NCI-H1436 treated with DMSO at 0.1 percent for 48 hours (cell line): ENCODE measurements at places on chromosomes 7 and 10.

- DNase-seq = no peak
Measured at GRCh38 chr7:120181499-120181898, 91.5 kb upstream of the KCND2 start.

- no peak for DNase-seq
Measured at GRCh38 chr7:93030605-93031225, 87.1 kb downstream of the SAMD9 start.

- no peak for DNase-seq
Measured at GRCh38 chr10:79068203-79068561, 584 bp upstream of the ZMIZ1 start.

- no peak for DNase-seq
Measured at GRCh38 chr7:155203059-155203881, 94.4 kb upstream of the INSIG1 start.

DNA sequence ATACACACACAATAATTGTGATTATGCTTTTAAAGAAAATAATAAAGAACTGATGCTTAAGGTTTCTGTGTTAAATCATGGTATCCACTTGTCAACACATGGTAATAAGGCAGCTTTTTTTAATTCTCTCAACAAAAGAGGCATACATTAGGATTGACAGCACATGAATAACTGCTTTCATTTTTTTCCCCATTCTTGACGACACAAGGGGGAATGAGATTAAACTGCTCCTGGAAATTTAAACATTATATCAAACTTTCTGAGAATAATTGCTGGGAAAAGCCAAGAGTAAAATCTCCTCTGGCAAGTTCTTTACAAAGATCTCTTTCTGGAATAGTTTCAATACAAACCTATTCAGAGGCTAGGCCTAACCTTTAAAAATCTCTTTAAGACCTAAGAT is 99.0 kb upstream of the GPR22 start:
- no peak for DNase-seq

DNA sequence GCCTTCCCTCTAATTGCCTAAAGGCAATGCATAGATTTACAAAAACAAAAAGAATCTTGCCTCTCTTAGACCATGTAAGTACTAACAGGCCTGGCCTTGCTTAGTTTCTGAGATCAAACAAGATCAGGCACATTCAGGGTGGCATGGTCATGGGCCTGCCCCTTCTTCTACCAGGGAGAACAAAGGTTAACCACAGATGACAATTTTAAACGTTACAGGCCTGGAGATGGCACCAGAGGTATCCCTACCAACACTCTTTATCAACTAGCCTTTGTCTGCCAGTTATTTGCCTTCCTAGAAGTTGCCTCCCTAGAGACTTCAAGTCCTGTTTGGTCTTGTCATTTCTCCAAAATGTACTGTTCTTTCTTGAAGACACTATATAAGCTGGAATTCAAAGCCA is 252.6 kb downstream of the DOCK4 start:
- DNase-seq = no peak

GRCh38 chr10:31709476-31709875 is 219.2 kb downstream of the ARHGAP12 start:
- DNase-seq = no peak

DNA sequence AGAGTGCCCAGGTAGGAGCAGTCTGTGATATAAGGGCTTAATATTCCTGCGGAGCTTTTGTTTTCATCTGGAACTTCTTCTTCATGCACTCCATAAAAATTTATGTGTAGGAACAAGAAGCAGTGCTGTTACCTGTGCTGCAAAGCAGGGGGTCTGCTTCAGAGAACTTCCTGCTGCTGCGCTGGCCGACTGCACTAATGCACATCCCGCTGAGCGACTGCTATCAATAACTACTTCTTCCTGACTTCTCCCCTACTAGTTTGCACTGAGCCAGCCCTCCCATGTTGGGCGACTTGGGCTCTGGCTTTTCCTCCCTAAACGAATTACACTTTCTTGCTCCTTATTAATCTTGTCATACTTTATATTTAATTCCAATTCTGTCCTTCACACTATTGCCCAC is 150.3 kb downstream of the NEBL start:
- DNase-seq = no peak

DNA sequence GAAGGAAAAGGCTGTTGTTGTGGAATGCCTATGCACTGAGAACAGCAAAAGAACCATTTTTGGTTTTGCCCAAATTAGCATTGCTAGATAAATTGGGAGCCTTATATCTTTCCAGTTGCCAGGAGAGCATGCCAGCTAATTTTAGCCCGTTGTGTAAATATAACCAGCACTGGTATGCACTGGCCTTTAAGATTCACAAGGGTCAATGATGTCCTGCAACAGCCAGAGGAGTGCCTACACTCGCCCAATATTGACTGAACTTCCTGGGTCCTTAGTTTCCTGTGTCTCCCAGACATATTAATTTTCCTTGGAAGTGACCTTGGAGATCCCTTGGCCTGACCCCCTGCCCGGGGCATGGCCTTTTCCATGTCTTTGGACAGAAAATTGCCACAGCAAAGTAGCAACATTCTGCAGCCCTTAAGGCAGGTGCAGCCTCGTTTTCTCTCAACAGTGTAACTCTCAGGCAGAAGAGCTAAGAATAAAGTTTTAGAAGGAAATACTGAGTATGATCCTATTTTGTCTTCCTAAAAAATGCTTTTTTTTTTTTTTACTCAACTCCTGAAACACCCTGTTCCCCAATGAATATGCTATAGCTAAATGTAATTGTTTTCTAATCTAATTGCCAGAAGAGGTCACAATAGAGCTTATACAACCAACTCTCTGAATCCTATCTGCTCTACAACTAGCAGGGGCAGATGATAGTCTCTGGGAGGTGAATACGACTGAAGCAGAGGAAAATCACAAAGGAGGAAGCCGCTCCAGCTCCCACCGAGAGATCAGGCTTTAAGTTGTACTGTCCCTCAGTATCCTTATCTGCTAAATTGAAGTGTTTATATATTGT is 131.9 kb upstream of the PCGF5 start:
- no peak for DNase-seq

- no peak for DNase-seq
Measured at GRCh38 chr10:2993636-2994035, 73.7 kb upstream of the PFKP start.

GRCh38 chr7:27606270-27607209 is 56.1 kb downstream of the HIBADH start:
- DNase-seq = no peak

DNA sequence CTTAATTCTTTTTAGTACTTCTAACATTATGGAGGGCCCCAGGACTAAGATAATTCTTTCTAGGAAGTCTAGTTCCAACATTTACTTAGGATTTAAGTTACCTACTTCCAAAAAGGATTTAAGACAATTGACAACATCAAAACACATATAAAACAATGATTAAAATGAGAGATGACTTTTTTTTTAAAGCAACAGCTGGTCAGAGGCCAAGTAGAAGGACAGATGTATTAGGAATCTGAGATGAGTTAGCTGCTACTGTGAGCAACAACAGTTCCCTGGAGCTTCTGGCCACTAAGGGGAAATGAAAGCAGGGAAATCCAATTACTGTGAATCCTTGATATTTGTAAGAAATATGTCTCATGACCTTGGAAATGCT is 222.3 kb downstream of the PHTF2 start:
- DNase-seq = no peak

- DNase-seq = no peak
Measured at GRCh38 chr10:50431791-50432190, 180.5 kb upstream of the ASAH2 start.

GRCh38 chr7:110418659-110419280 is 672.2 kb upstream of the LRRN3 start:
- DNase-seq = no peak

GRCh38 chr7:85600395-85600794 is 413.5 kb upstream of the SEMA3D start:
- DNase-seq = no peak

GRCh38 chr7:142880876-142881505 is 4.6 kb downstream of the TRPV6 start:
- DNase-seq = no peak

GRCh38 chr7:134366481-134366880 is 49.8 kb upstream of the SLC35B4 start:
- no peak for DNase-seq

DNA sequence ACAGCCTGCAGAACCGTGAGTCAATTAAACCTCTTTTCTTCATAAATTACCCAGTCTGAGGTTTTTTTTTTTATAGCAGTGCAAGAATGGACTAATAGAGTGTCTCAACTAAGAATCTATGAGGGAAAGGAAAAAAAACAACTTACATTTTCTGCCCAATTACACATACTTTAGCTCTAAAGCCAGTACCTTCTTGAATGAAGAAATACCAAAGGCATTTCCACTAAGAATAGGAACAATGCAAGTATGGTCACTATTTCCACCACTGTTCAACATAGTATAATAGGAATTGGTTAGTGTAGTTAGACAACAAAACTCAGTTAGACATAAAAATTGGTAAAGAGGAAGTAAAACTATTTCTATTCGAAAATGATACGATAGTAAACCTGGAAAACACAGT is 37.6 kb downstream of the MICU1 start:
- DNase-seq = no peak

DNA sequence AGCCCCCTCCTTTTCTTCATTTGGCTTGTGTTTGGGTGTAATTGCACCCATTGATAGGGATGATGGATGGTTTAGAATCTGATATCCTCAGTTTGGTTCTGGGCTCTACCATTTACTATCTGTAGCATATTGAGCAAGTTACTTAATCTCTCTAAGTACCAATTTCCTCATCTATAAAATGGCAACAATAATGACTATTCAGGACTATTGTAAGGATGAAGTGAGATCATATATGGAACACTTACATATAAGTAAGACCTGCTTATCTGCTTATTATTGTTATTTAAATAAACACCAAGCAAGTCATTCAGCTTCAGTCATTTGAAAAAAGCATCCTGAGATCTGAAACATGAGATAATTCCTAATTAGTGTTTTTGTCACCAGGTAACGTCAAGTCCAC is 127.0 kb downstream of the SEC23IP start:
- peak; percentile 32 for DNase-seq

DNA sequence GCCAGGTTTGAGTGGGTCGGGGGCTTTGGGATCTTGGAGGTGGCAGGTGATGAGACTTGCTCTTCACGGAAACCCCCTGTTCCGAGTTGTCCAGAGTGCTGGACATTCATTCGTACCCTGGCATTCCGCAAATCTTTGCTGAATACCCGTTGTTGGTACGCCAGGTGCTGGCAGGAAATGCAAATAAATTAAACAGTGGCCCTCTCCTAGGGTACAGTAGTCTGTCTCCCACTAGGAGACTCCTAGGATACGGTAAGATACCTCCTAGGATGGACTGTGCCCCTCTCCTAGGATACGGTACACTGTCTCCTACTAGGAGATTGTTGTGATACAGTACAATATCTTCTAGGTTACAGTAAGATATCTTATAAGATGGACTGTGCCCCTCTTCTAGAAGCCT is 544 bp downstream of the SEC23IP start:
- DNase-seq = no peak

- no peak for DNase-seq
Measured at GRCh38 chr10:90935581-90936275, 14.8 kb upstream of the ANKRD1 start.

DNA sequence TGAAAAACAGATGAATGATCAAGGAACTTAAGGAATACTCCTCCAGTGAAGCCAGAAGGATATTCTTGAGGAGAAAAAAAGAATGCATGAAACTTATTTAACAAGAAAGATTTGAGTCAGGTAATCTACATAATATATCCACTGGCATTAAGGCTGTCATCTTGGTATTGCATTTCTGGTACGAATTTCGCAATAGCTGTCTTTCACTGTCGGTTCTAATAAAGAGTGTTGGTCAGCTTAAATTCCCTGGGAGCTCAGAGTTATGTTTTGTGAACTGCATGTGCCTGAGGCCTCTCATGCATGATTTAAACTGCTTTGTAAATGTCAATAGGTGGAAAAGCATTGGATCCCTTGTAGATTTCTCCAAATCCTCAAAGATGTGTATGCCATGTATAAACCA is 565.3 kb upstream of the GALNT17 start:
- no peak for DNase-seq

DNA sequence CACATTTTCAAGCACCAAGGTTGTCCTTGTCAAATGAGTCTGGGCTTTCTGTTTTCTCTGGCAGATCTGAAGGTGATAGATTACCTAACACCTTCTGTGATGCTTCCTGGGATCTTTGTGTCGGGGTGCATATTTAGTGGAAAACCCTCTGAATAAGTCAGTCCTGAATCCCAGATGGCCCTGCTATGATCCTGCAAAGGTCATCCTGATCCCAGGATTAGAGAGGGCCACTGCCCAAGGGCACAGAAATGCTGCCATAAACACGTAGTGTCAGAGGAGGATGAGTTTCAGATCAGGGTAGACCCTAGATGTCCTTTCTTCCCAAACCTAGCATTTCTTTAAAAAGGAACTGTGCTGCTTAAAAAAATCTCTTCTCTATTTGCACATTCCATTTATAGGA is 19.0 kb downstream of the AGR2 start:
- DNase-seq = no peak

- no peak for DNase-seq
Measured at GRCh38 chr7:41877118-41877517, 174.2 kb upstream of the INHBA start.

DNA sequence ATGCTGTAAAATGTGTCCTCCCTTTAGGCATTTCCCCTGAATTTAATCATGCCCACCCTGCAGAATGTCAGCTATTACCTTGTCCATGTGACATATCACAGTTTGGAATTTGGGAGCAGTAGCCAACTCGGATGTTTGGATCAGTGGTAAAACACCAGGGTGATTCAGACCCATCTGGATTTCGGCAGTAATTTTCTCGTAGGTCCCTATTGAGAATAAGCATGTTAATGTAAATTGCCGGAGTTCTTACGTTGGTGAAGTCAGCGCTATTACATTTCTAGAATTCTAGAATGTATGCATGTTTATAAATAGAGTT is 44.1 kb downstream of the HGF start:
- DNase-seq = no peak

DNA sequence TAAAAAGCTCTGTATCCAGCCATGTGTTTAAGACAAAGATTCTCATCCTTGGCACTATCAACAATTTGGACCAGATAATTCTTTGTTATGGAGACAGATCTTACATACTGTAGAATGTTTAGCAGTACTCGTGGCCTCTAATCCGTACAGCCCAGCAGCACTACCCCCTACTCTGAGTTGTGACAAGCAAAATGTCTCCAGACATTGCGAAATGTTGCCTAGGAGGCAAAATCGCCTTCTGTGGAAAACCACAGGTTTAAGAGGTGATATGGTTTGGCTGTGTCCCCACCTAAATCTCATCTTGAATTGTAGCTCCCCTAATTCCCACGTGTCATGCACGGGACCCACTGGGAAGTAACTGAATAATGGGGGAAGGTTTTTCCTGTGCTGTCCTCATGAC is 186.7 kb downstream of the CHCHD3 start:
- DNase-seq = no peak

DNA sequence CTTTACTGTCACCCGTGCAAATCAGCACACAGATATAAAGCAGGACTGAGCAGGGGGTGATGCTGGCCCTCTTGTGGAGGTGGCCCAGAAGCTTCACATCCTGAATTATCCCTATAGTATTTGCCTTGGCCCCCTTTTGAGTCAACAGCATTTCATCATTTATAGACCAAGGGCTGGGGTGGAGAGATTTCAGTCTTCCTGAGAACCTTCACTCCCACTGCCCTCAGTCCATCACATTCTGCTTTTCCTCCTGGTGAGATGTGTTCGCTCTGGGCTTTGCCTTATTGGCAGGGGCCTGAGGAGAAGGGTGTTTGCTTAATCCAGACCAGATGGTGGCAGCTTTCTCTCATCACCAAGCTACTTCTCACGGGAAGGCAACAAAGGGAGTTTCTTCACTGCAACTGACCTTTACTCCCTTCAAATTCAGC is 47.7 kb downstream of the NOC3L start:
- DNase-seq = no peak
